Activated effector memory CD4-positive, alpha-beta T cell treated with anti-CD3 and anti-CD28 coated beads, Interleukin-2, amount 50 U/mL, for 16 hours (primary cell): ENCODE measurements at places on chromosomes 1 and 21.

- DNase-seq: no peak
Measured at GRCh38 chr1:168920456-168921094, 185.9 kb upstream of the ATP1B1 start.

GRCh38 chr1:109275706-109276345 lies 7.1 kb downstream of the PSRC1 start:
- DNase-seq: peak; percentile 51

DNA sequence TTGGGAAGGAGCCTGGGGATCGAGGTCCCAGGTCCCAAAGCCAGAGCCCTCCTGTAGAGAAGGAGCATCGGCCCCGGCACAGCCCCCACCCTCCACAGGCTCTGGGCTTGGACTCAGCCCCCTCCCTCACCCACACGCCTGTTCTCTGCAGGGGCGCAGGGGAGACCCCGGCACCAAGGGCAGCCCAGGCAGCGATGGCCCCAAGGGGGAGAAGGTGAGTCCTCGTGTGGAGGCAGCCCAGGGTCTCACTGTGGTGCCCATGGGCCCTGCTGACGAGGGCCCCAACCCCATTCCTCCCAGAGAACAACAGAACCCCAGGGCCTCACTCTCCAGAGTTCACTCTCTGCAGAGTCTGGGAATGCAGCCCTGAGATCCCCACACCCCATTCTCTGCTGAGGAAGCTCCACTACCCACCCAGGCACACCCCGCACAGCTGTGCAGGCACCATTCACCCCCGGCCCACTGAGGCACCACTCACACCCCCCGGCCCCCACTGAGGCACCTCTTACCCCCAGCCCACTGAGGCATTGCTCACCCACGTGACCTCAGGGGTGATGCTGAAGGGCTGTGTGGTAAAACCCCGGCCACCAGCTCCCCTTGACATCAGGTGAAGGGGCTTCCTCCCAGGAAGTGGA lies 21.8 kb downstream of the COL6A2 start:
- DNase-seq: peak; percentile 58

DNA sequence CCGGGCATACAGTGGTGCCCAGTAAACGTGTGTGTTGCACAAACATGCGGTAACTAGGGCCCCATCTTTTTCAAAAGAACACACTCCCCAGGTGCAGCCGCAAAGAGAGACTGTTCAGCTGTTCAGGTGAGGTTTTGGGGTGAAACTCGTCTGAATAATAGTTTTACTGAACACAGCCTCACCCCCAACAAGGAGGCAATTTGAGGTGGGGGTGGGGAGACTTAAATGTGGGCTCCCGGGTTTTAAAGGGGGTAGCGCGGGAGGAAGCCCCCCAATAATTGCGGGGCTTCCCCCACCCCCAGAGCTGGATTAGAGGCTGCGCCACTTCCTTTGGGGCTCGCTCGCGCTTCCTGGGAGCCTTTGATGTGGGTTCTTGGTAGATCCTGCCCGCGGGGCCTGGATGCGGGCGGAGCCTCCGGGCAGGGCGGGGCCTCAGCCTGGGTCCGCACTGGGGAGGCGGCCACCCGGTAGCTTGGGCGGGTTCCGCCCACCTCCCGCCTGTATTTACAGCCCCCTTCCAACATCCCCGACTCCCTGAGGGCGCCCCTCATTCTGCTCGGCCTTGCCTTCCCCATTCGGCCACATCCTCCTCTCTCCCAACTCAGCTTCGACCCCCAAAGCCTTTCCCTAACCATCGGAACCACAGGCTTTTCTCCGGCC lies 6.4 kb upstream of the EPHA2 start:
- DNase-seq: peak; percentile 90

GRCh38 chr1:71357708-71358107 lies 276.9 kb upstream of the ZRANB2 start:
- no peak for DNase-seq

DNA sequence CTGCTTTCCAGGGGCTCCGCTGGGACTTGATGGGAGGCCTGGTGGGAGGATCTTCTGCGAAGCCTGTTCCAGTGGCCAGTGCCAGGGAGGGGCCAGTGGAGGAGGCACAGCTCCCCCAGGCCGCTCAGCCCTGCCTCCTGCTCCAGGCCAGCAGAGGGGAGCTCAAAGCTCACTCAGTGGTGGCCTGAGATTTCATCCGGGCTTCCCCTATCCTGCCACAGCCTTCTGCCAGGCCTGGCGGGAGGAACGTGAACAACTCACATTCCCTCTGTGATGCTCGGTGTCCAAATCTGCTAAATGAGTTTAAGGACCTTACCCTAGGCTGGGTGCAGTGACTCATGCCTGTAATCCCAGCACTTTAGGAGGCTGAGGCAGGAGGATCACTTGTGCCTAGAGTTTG lies 3.3 kb downstream of the CLCNKB start:
- no peak for DNase-seq

DNA sequence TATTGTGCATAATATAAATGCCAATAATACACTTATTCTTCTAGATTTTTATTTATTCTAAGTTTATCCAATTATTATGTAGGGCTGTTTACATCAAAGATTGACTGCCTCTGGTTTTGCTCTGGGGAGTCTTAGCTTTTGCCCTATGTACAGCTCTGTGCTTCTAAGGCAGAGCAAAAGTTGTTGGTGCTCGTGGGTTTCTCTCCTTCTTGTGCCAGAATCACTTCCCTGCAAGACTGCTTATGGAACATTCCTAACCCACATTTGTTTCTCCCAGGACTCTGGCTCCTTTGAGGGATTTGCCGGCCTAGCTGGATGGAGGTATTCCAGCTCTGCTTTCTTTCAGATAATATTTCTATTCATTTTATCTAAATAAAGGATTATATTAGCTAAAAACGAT lies 849.1 kb downstream of the USP25 start:
- DNase-seq: no peak

GRCh38 chr1:50699795-50700194 lies 260.3 kb downstream of the FAF1 start:
- no peak for DNase-seq

- no peak for DNase-seq
Measured at GRCh38 chr1:112887599-112888283, 68.3 kb downstream of the SLC16A1 start.

GRCh38 chr1:118899340-118899739 lies 88.8 kb downstream of the TBX15 start:
- DNase-seq: no peak
